GM12891 (cell line): ENCODE measurements at places on chromosomes 7 and 10.

GRCh38 chr10:72712136-72712535 lies 20.2 kb downstream of the MCU start:
- DNase-seq, result no peak

DNA sequence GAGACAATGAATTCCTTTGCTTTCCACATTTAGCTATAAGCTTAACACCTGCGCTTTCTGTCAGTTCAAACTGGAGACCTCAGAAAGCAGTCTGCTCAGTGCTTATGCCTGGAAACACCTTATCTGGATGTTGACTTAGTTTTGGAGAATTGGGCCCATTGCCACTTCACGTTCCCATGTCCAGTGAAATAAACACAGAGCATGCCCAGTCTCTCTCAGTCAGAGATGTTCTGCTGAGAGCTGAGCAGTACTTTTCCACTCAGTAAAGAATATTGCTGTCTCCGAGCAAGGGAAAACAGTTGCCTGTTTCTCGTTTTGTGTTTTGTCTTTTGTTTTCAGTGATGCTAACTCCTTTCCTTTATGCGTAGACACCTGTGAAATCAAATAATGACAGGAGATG lies 83.2 kb upstream of the PRR15 start:
- no peak for DNase-seq

GRCh38 chr7:9776900-9777299 lies 1196.8 kb upstream of the PHF14 start:
- no peak for DNase-seq

GRCh38 chr10:61784354-61785133 lies 117.0 kb upstream of the ARID5B start:
- no peak for DNase-seq

DNA sequence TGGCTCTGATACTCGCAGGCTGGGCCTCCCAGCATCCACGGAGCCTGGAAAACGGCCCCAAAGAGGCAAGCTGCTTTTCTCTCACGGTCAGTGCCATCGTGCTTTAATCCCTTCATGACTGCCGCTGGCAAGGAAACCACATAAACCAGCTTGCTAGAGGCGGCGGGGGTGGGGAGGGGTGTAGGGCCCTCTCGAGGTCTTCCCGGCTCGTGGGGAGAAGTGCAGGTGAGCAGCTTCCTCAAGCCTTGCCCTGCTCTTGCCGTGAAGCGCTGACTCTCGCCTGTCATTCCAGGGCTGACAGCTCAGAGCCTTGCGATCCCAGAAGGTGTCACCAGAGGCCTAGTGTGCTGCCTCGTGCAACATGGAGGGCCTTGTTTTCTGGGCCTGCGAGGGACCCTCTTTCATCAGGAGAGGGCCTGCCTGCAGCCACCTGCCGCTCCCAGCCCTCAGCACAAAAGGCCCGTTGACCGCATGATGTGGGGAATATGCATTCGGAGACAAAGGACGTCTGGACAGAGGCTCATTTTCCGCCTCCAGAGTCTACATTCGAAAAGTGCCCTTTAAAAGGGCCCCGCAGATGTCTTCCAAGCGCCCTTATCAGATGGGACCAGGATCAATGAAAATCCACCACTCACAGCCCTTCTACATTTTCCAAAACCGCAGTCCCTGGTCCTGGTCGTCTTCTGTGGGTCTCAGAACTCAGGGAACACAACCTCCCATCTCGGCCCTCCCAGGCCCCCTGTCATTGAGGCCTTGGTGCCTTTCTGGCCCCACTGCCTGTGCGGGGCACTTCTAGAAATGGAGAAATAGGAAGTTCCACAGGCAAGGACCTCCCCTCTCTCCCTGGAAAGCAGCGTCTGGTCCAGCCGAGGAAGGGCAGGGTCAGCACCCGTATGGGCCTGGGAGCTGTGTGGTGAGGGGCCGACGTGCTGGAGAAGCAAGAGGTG lies 58.7 kb downstream of the ZRANB1 start:
- DNase-seq, result peak; percentile 27

DNA sequence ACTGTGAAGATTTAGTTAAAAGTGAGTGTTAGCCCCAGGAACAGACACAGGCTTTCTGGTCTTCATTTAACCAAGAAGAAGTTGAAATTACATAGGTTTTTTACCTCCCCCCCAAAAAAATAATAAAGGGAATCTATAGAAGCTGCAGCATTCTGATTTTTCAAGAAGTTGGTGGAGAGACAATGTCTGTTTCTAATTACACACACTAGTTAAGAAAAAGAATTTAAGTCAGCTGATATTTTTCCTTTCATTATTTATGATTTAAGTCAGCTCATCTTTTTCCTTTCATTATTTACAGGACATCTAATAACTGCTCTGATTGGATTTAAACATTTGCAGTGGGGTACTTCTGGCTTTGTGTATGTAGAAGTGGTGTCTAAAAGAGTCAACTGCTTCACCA lies 201.4 kb upstream of the NRP1 start:
- DNase-seq, result no peak

DNA sequence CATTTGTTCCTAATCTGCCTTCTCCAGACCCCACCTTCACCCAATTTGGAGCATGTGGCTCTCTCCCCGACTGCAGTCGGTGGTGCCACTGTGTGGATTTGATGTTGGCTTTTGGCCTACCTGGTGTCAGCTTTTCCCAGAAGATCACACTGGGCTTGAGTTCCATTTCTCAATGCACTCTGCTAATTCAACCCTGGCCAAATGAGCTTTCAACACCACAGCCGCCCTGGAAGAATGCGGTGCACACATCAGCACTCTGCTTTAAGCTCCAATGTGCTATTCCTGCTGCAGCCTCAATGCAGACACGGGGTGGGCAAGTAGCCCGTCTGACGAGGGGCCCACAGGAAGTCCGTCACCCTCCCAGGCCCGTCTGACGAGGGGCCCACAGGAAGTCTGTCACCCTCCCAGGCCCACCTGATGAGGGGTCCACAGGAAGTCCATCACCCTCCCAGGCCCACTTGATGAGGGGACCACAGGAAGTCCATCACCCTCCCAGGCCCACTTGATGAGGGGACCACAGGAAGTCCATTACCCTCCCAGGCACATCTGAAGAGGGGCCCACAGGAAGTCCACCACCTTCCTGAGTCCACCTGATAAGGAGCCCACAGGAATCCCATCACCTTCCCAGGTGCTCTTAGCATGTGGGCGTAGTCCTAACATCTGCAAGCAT lies 64.4 kb downstream of the ASB13 start:
- DNase-seq, result no peak

- DNase-seq, result no peak
Observed at GRCh38 chr7:68376131-68376661, 1222.1 kb upstream of the AUTS2 start.

DNA sequence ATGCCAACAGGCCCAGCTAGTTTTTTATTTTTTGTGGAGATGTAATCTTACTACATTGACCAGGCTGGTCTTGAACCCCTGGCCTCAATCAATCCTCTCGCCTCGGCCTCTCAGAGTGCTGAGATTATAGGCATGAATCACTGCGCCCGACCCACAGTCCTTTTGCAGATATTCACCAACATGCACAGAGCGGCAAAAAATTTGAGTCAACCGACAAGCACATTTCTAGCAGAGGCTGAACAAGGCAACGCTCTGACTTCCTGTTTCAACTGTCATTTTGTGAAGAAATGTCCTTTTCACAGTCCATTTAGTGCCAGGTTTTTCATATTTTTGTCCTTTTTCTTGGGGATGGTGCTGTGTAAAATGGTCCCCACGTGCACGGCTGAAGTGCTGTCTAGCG lies 71.1 kb upstream of the KAT6B start:
- no peak for DNase-seq

GRCh38 chr7:80847027-80847426 lies 71.8 kb downstream of the SEMA3C start:
- no peak for DNase-seq

- DNase-seq, result no peak
Observed at GRCh38 chr7:133804127-133804526, 323.0 kb upstream of the LRGUK start.

- no peak for DNase-seq
Observed at GRCh38 chr7:131909151-131909768, 352.8 kb upstream of the PODXL start.

GRCh38 chr7:63931057-63931600 lies 67.5 kb upstream of the ZNF722 start:
- no peak for DNase-seq

DNA sequence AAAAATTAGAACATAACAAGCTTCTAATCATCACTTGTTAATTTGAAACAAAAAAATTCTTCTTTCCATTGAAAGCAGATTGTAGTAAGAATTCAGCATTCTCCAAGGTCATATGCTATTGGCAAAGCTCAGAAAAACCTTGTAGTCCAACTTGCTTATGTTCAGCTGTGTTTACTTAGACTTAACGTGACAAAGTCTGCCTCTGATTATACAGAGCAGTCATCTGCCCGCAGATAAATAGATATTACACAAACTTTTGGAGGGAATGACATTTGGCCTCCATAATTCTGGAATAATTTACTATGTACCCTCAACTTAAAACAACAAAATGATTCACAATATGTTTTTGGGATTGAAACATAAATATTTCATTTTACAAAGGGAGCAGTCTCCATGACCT lies 45.8 kb downstream of the MKX start:
- no peak for DNase-seq

GRCh38 chr10:118939211-118940007 lies 90.1 kb upstream of the NANOS1 start:
- no peak for DNase-seq

GRCh38 chr10:71078454-71079145 lies 133.8 kb upstream of the UNC5B start:
- no peak for DNase-seq

- DNase-seq, result no peak
Observed at GRCh38 chr7:122618585-122619189, 80.2 kb downstream of the RNF133 start.

DNA sequence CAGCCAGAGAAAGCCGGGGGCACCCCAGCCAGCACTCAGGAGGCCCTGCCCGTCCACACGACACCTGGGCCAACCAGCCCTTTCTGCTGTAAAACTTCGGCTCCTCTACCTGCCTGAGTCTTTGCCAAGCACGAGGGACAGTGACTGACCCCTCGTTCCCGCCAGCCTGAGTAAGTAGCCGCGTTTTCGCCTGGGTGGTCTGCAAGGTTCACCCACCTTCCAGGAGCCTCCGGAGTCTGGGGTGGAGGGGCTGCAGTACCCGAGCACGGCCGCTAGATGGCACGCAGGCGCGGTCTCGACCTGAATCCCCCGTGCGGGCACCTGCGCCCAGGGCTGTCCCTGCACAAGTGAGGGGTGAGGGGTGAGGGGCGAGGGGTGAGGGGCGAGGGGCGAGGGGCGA lies 192.7 kb downstream of the PTPRN2 start:
- DNase-seq, result peak; percentile 49

DNA sequence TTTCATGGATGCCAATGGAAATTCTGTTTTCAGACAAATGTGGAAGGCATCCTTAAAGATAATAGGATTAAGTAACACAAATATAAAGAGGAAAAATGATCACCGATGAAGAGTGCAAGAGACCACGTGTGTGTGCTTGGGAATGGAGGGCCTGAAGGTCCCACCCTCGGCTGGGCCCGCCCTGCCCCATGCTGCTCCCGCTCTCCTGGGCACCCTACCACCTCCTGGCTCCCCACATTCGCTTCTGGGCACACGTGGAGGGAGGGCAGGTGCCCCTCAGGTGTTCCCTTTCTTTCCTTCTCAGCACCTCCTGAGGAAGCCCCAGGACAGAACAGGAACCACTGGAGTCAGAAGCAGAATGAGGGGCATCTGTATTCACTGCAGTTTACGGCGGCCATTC lies 367.6 kb downstream of the DNAJB6 start:
- DNase-seq, result no peak
